Dorsolateral prefrontal cortex (tissue), 122 donors: ENCODE measurements at places on chromosomes 12 and 14.

DNA sequence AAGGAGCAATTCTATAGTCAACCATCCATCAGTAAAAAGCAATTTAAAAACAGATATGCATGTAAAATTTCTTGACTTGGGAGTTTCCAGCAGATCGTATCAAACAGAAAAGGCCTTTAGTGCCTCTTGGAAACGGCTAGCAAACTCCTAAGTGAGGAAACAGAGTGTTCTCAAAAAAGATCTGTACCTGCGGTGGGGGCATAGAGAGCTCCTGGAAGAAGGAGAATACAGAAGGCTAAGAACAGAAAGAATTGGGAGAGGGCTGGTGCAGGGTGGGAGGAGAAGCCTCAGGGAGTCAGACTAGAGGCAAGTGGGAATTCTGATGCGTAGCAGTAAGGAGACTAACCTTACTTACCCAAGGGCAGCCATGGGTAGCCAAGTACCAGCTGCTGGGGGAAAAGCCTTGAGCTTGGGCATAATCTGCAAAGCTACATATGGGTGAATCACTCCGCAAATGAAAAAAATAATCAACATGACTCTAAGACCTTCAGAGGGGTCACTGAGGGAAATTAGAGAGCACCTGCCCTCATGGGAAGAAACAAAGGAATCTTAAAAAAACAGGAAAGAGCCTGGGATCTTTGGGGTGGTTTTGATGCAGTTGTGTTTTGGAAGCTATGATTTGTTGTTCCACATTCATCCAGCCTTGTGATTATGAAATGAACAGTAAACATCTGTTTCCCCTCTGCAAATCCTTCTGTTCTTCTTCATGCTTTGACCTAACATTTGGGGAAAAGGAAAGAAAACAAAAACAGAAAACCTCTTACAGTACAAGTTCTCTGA is 10.4 kb downstream of the RHOJ start:
- DNase-seq = no peak

DNA sequence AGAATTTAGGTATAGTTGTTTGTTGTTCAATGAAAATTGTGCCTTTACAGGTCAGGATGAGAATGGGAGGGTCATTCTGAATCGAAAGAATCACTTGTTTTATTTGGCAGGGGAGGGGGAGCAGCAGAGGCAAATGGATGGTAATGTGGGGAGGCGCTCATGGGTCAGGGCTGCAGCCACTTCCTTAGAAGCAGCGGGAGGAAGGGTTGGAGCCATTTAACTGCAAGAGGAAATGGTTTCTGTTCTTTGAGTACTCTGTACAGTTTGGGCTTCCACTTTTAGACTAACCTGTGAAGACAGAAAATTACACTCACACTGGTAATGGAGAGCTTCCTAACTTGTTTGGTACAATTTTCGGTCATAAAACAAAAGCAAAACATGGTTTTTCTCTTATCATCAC is 57.2 kb downstream of the PIWIL1 start:
- no peak for DNase-seq

- DNase-seq = peak; percentile 15
Measured at GRCh38 chr14:105876829-105877228, 350.4 kb downstream of the TMEM121 start.

- DNase-seq = no peak
Measured at GRCh38 chr14:56686416-56686815, 106.8 kb downstream of the TMEM260 start.

- no peak for DNase-seq
Measured at GRCh38 chr12:98439471-98439951, 75.9 kb upstream of the TMPO start.

GRCh38 chr12:5882511-5883190 is 62.4 kb downstream of the ANO2 start:
- DNase-seq = no peak

DNA sequence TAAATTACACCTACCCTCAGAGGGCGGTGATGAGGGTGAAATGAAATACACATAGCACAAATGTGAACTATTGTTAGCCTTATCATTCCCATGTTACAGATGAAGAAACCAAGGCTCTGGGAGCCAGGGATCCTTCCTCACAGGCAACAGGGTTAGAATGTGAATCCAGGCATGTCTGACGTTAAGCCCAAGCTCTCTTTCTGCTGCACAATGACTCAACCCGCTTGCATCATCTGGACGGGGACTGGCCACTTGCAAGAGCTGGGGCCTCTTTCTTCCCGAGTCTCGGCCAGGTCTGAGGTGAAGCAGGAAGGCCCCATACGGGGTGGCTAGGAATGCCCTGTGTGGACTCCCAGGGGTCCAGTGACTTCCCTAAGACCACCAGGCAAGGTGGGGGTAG is 105.2 kb downstream of the RBM19 start:
- no peak for DNase-seq

DNA sequence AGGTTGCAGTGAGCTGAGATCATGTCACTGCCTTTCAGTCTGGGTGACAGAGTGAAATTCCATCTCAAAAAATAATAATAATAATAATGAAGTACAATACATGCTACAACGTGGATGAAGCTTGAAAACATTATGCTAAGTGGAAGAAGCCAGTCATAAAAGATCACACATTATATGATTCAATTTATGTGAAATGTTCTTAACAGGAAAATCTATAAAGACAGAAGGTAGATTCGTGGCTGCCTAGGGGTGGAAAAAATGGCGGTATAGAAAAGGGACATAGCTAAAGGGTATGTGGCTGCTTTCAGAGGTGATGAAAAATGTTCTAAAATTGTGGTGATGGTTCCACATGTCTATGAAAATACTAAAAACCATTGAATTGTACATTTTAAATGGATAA is 41.0 kb upstream of the AMIGO2 start:
- DNase-seq = no peak

- no peak for DNase-seq
Measured at GRCh38 chr14:70954068-70954467, 46.8 kb downstream of the PCNX1 start.

- DNase-seq = no peak
Measured at GRCh38 chr12:79366374-79366773, 324.4 kb downstream of the PAWR start.

DNA sequence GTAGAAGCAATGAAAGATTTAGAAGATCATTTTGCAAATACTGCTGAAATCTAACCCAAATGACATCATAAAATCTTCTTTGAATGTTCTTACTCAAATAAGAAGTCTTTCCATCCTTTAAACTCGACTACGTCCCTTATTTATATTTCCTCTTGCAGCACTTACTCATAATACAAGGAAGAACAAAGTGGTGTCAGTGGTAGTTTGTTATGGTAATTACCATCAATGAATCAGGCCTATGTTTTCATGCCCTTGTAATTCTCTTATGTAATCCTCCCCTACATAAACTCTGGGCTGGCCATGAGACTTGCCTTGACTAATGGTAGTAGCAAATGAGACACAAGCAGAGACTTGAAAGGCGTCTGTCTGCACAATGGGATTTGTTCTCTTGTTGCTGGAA is 17.0 kb downstream of the EEA1 start:
- DNase-seq = no peak

- no peak for DNase-seq
Measured at GRCh38 chr12:4297617-4298016, 23.4 kb upstream of the TIGAR start.

DNA sequence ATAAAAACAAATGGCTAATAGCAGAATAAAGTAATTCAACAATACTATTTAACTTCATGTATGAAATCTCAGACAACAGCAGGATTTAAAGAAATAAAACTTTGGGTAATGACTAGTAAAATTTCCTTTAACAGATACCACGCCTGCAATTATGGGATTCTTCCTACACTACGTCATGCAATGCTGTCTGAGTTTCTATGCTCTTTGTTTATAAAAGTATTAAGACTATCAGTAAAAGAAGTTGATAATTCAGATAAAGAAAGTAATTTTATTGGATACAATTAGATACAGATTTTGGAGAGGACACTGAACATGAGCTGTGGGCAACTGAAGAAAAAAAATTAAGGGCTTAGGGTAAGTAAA is 308.4 kb upstream of the LRFN5 start:
- DNase-seq = no peak

DNA sequence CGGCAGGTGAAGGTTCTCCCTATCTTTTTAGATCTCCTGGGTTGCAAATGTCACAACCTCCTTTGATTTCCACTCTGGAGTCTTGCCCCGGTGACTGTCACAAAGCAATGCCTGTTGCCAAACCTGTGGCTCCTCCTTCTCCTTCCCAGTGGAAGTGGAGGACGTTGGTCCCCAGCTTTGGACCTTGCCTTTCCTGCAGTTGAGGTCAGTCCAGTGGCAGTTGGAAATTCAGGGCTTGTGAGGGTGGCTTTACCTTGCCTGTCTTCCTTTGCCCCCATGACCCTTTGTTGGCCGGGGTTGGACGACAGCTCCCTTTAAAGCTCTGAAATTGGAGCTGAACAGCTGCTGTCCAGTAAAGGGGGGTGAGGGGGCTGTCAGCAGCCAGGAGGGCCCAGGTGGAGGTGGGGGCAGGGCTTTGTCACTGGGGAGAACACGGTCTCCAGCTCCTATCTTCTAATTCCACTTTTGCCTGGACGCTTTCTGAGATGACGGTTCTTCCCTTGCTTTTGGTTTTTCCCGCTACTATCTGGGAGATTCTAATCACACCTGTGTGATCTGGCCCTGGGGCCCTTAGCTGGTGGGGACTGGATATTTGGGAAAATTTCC is 4.1 kb downstream of the TEAD4 start:
- no peak for DNase-seq

GRCh38 chr12:121796855-121797751 is 3.6 kb upstream of the RHOF start:
- DNase-seq = peak; percentile 77

DNA sequence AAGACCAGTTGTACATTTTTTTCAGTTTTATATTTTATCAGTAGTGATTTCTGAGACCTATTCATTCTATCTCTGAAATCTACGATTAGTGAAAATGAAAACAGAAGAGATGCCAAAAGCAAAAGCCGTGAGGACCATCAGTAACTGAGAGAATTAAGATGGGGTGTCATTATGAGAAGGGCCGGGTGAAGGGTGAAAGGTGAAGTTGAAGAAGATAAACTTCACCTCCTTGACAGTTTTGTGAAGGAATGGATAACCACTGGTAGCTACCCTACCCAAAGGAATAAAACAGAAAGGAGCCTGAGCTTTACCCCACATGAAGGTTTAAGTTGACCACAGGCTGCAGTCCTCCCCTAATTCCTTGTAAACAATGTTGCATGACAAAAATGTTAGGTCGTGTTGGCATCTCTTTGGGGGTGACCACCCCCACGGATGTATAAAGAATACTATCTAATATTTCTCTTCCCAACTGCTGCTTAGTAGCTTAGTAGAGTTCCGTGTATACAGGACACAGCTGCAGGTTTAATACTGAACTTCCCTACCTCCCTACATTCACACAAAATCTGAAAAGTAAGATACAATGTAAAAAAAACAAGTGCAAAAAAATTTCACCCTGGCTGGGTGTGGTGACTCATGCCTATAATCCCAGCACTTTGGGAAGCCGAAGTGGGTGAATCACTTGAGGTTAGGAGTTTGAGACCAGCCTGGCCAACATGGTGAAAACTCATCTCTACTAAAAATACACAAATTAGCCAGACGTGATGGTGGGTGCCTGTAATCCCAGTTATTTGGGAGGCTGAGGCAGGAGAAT is 23.9 kb downstream of the GPR19 start:
- no peak for DNase-seq

GRCh38 chr12:85711735-85712390 is 124.3 kb downstream of the RASSF9 start:
- DNase-seq = no peak

DNA sequence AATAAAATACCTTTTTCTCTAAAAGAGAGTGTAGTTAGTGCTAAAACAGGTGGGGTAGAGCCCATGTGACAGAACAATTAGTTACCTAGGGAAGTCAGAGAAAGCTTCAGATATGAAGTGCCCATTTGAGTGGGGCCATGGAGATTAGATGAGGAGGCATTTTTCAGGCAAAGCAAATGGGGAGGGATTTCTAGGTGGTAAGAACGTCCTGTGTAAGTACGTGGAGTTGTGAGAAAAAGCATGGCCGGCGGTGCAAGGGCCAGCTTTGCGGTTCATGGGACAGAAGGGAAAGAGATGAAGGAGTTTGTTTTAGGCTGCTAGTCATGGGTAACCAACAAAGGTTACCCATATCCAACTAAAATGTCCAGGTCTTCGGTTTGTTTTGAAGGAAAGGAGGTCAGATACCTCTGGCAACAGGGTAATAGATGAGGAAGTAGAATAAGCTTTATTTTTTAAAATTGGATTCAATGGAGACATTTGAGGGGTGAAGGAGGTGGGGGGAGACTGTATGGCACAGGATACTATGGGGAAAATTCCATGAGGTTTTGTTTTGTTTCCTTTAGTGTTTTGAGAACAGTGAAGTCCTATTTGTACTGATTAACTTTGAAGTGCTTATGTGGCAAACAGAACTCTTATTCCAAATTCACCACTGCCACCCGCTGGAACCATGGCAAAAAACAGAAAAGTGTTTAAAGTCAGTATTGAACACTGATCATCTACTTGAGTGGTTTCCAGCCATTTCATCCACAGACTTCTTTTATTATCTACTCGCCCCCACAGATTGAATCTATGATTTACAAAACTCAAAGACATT is 10.0 kb upstream of the SNRPF start:
- no peak for DNase-seq

- DNase-seq = peak; percentile 76
Measured at GRCh38 chr12:122951979-122952892, 14.0 kb downstream of the ABCB9 start.

DNA sequence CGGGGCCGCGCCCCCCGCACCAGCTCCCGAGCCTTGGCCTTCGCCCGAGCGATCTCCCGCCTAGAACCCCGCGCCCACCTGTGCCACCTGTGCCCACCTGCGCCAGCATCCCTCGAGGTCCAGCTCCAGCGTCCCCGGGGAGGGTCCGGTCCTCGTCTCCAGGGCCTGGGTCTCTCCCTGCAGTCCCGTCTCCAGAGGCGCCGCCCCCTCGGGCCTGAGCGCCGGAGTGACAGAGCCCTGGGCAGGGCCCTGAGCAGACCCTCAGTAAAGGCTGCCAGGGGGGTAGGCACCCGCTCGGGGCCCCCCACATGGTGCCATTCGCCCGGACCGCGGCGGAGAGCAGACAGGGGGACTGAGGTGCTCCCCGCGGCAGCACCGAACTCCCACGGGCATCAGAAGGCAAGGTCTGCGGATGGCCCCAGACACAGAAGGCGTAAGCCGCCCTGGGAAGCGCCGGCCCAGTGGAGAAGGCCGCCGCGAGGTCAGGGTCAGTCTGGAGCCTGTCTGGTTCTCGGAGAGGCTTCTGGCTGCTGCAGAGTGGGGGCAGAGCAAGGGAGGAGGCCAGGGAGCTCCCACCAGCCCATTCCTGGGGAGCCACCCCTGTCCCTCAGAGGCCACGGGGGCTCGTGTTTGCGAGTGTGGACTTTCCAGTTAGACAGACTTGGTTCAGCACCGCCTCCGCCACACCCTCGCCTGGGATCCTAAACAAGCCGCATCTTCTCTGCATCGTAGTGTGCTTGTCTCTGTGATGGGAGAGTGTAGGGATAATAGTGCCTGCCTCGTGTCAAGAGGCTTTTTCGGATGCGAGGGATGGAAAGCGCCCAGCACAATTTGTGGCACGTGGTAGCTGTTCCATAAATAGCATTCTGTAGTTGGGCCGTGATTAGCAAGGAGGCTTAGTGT is 1.1 kb upstream of the PPP1R13B start:
- no peak for DNase-seq

GRCh38 chr14:86884498-86884897 is 1108.5 kb downstream of the GALC start:
- DNase-seq = no peak
